C1 segment of cervical spinal cord (tissue), 14 donors: ENCODE measurements at places on chromosomes 6 and 20.

- DNase-seq, result no peak
These were observed 73.9 kb downstream of the AHI1 start for GRCh38 chr6:135423649-135424128.

- DNase-seq, result no peak
These were observed 140.2 kb downstream of the TMEM200A start for GRCh38 chr6:130505808-130506598.

DNA sequence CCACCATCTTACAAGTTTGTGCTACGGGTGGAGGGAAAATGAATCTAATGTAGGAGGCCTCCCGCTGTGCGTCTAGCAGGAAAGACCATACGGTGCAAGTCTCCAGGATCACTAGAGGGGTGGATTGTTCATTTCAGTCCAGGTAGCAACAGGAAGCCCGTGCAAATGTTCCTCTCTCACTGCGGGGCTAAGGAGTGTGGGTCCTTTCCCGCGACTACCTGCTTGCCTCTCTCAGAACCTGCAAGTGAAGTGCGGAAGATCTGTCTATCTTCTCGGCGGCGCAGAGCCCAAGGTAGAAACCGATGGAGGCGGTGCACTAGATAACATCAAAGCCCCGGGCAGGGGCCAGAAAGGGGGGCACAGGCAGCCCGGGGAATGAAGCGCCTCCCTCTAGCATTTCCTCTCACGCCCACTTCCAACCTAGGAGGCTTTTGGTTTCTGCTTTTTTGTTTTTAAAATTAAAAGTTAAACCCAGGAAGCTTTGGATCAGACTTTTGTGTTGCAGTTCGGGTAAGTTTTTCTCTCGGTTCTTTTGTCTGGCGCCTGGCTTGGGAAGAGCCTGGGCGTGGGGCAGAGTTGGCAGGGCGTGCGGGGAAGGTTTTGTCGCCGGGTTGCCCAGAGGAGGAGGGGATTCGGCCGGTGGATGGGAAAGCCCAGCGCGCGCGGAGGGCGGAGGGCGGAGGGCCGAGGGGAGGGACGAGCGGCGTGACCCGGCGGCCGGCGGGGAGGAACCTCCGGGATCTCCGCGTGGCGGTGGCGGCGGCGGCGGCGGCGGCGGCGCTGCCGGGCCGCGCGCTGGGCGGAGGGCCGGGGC, 3.5 kb upstream of the HIVEP1 start:
- DNase-seq, result peak; percentile 84

GRCh38 chr6:5936140-5936539, 70.6 kb downstream of the NRN1 start:
- no peak for DNase-seq
